SJCRH30 (cell line): ENCODE measurements at places on chromosomes 12 and 14. TPM values are rescaled to one million over a fixed set of nuclear protein-coding genes. Genes with fewer than 3 reads are reported as not detected.

TAS2R13 gene
- total RNA-seq = 0.71 and 1.3 TPM in 2 replicates

LRIG3 gene
- total RNA-seq = 129 and 150 TPM in 2 replicates

DNA sequence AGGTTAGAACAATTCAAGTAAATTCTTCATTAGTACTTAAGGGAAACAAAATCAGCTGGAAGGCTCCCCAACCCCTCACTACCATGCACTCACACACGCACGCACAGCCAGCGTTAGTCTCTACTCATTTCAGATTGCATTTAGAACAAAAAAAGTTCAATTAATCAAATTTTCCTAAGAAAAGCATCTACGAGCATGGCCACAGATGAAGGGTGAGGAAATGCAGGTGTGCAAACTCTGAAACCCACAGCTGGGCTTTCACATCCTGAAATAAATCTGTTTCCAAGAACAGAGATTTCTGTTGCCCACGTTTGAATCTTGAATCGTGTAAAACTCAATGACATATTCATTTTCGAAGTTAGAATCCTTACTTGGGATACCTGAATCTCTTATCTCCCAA is 62.6 kb downstream of the SEL1L start:
- H3K4me1 ChIP-seq = no peaks in the 10 kb centered on the region
- no peaks in the 10 kb centered on the region for H3K27me3 ChIP-seq
- no peak overlapping the region for H3K27ac ChIP-seq
- H3K4me3 ChIP-seq = no peak overlapping the region
- H3K36me3 ChIP-seq = peaks cover 9% of the 10 kb centered on the region

FOXN4 gene
- total RNA-seq = not detected in 2 replicates

- H3K27me3 ChIP-seq = no peaks in the 10 kb centered on the region
- no peak overlapping the region for H3K4me3 ChIP-seq
- no peak for DNase-seq
- H3K4me1 ChIP-seq = peaks cover 15% of the 10 kb centered on the region
- peaks cover 3% of the 10 kb centered on the region; the same call in 1 of the 2 replicates for H3K36me3 ChIP-seq
- H3K27ac ChIP-seq = no peak overlapping the region
Measured at GRCh38 chr14:51674294-51675002, 22.7 kb downstream of the FRMD6 start.

NEUROD4 gene
- total RNA-seq = not detected in 2 replicates

GRCh38 chr12:124768452-124769162 is 95.1 kb downstream of the SCARB1 start:
- H3K4me3 ChIP-seq = no peak overlapping the region
- no peaks in the 10 kb centered on the region for H3K27me3 ChIP-seq
- DNase-seq = peak; percentile 55

DNA sequence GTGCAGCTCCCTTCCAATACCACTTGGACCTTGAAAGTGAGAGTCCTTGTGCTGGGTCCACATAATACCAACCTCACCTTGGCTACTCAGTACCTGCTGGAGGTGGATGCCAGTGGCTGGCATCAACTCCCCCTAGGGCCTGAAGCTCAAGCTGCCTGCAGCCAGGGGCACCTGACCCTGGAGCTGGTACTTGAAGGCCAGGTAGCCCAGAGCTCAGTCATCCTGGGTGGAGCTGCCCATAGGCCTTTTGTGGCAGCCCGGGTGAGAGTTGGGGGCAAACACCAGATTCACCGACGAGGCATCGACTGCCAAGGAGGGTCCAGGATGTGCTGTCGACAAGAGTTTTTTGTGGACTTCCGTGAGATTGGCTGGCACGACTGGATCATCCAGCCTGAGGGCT is 5.7 kb upstream of the INHBE start:
- no peaks in the 10 kb centered on the region for H3K36me3 ChIP-seq
- peaks cover 10% of the 10 kb centered on the region for H3K4me1 ChIP-seq
- no peak overlapping the region for H3K4me3 ChIP-seq
- no peak overlapping the region for H3K27ac ChIP-seq
- no peak for DNase-seq

- peak overlapping the region; percentile 83 for H3K27ac ChIP-seq
- peak; percentile 67 for DNase-seq
- H3K27me3 ChIP-seq = no peaks in the 10 kb centered on the region
Measured at GRCh38 chr12:76266797-76267196, 81.4 kb downstream of the BBS10 start.

ADAM20 gene
- total RNA-seq = 0.34 and 0.38 TPM in 2 replicates

DNA sequence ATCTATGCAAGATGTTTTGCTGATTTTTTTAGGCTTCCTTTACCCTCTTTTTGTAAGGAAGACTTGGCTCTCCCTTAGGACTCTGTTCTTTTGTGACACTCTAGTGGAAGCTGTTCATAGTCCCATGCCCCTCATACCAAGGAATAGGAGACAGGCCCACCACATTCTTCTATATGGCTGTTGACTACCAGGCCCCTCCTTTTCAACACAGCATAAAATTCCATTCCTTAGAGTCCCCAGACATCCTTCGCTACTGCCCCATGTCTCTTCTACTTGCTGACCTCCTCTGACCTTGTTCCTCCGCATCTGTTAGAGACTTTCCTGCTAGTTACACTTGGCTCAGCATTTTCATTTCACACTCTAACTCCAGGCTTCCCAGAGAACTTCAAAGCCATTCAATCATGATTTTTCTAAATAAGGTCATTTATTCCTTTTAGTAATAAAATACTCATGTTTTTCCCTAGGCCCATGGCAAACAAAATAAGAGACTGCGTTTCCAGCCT is 9.7 kb downstream of the PIK3C2G start:
- no peak overlapping the region for H3K27ac ChIP-seq
- no peaks in the 10 kb centered on the region for H3K36me3 ChIP-seq
- no peak for DNase-seq
